HEK293T (cell line): ENCODE measurements at places on chromosomes 1 and 21.
A peak's percentile ranks its signal among the peaks of the same experiment; 100 is the strongest.

DNA sequence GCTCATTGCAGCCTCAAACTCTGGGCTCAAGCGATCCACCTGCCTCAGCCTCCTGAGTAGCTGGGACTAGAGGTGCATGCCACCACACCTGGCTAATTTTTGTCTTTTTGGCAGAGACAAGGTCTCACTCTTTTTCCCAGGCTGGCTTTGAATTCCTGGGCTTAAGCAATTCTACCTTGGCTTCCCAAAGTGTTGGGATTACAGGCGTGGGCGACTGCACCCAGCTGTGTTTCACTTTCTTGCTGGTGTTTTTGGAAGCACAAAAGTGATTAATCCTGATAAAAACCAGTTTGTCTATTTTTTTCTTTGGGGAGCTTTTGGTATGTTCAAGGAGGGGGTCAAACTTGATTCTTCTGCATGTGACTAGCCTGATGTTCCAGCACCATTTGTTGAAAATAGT is 19.3 kb downstream of the RNF11 start:
- DNase-seq = no peak

GRCh38 chr21:32800056-32800455 is 28.5 kb upstream of the PAXBP1 start:
- DNase-seq = no peak

DNA sequence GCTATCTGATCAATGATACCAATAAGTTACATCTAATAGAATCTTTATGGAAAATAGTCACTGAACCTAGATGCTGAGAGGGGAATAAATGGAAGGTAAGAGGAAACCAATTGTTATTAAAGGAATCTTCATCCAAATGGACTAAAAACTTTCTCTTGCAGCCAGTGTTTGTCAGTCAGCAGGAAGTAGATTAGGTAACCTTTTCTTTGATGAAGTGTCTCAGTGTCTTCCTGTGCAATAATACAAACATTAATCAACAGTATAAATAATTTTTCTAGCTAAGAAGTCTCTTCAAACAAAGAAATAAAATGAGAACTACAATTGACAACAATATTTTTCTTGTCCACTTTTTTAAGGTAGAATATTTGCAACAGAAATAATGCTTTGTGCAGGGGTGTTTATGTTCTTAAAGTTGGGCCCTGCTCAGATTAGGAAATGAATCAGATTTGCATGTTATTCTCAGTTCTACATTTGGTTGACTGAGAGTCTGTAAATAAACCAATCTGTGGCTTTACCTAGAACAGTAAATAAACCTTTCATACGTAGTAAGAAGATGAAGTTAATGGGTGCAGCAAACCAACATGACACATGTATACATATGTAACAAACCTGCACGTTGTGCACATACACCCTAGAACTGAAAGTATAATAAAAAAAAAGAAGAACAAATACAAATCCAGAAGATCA is 391.4 kb downstream of the MRPL39 start:
- DNase-seq = no peak

- DNase-seq = no peak
Observed at GRCh38 chr1:21262293-21263051, 27.8 kb downstream of the ECE1 start.

DNA sequence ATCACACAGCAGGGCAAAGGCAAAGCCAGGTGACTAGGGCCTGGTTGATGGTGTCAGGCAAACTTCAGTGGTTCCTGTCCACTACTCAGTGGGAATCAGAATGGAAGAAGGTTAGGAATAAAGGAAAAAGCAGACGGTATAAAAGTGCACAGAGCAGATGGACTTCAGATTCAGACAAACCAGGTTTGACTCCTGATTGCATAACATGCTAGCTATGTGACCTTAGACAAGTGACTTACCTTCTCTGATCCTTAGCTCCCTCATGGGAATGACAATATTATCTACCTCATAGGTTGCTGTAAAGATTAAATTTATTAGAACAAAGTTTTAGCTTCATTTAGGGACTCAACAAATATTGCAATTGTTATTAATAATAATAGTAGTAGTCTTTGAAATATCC is 4.9 kb downstream of the PAQR7 start:
- no peak for DNase-seq

DNA sequence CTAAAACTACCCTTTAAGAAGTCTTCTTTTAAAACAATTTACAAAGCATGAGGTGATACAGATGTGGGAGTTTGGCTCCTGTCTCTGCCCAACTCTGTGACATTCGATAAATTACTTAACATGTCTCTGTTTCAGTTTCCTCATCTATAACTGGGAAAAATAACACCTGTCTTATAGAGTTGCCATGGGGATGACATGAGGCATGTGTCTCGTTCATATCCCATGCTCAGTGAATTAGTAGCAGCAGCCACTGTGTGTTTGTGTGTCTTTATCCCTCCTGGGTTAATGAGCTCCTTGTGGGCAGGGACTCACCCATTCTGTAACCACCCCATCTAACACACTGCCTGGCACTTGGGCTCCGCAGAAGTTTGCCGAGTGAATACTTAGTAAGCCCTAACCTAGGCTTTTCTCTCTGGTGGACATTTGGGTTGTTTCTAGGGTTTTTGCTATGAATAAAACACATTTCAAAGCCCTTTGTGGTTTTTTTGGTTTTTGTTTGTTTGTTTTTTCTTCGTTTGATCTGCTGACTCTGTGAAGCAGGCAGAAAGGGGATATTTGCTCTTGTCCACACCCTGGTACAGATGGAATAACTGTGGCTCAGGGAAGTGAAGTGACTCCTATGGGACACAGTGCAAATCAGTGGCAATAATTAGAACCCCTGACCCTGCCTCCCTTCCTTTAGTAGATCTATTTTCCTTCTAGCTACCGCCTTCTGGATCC is 797 bp upstream of the KCNJ9 start:
- DNase-seq = no peak

- no peak for DNase-seq
Observed at GRCh38 chr1:2428490-2428889, 16.1 kb upstream of the PEX10 start.

DNA sequence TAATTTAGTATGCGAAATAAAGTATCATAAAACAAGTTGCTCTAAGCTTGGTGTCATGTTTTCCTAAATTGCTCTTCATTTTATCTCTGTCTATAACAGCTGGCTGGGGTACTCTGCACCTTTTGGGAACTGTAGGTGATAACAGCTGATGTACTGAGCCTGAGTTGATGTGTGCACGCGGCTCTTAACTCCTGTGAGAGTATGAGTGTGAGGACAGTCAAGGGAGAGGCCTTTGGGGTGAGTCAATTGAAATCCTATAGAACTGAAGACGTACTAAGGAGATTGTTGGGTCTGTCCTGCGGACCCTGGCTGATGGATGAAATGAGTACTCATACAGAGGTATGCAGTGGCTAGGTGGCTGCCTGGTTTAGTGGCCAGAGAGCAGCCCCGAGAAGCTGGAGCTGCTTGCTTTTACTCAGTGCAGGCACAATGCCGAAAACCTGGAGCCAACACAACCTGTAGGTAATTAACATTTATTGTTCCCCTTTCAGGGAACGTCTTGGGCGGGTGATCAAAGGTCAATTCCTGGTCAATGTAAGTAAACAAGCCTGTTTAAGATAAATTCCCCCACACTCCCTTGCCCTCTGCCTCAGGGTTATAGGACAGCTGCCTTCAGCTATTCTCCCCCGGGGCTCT is 188.5 kb downstream of the PRDM2 start:
- DNase-seq = no peak

- no peak for DNase-seq
Observed at GRCh38 chr1:208057056-208057455, 146.1 kb upstream of the CD34 start.

DNA sequence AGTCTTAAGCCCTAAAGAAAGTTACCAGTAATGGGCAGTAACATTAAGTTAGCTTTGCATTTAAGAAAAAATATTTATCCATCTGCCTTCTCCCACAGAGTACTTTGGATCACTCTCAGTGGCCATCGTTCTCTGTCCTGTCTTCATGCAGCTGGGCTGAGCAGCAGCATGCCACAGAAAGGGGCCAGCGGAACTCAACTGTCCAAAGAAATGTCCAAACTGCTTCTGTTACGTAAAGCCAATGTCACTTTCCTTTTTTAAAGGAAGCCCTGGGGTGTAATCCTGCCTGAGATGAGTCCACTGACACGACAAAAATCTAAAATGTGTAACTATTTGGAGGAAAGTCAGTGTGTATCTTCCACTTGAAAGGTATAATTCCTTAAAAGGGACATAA is 291.6 kb downstream of the SMYD3 start:
- no peak for DNase-seq

DNA sequence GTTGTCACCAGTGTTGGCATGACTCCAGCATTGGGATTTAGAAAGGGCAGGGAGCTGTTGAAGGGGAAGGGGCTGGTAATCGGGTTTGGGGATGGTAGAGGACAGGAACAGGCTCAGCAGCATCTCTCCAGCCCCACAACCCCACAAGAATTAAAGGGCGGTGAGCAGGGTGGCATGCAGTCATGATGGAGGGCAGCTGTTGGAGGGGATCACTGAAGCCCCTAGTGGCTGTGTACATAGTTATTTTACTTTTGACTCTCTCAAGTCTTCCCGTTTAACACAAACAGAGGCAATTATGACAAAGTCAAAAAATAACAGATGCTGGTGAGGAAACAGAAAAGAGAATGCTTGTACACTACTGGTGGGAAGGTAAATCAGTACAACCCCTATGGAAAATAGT is 213.8 kb downstream of the URB2 start:
- peak; percentile 27 for DNase-seq

DNA sequence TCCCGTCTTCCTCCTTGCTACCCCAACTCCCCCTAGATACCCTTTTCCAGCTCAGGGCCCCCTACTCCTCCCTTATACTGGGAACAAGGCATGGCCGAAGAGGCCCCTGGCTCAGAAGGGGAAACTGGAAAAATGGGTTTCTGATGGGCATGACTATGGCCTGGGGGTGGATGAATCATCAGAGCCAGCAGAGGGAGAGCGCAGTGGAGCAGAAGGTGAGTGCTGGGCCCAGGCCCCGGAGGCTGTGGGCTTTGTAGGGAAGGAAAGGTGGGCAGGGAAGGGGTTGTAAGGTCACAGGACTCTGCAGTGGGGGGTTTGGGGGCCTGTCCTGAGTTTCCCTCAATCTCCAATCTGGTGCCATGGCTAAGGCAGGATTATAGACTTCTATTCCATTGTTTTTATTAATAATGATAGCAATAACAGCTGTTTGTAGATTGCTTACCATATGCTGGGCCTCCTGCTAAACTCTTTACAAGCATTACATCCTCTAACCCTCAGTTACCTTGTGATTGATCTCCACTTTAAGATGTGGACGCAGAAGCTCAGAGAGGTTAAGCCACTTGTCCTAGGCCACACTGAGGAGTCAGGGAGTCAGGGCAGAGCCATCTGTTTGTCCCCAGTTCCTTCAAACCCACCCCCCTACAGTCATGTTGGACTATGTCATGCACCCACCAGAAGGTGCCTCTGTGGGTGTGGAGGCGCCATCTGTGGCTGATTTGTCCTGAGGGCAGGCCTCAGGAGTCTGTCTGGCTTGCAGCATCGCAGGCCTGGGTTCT is 36.2 kb upstream of the ZNF362 start:
- peak; percentile 27 for DNase-seq

GRCh38 chr1:154956544-154956941 is 644 bp upstream of the PBXIP1 start:
- no peak for DNase-seq

GRCh38 chr1:154954541-154954940 is 1.4 kb downstream of the PBXIP1 start:
- DNase-seq = no peak

DNA sequence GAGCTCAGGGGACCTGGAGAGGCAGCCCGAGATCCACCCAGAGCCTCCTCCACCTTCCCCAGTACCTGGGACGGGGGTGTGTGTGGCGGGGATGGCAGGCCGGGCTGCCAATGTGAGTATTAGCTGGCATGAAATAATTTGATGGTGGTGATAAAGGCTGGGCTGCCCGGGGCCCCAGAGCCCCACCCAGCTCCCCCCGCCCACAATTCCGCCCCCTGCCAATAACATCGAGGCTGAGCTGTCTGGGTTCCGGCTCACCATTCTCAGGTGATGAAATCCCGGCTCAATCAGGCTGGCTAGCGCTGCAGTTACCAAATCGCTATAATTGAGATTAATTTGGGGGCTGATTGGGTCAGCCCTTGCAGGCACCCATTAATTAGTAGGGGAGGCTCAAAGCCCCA is 103.8 kb upstream of the CASZ1 start:
- no peak for DNase-seq

DNA sequence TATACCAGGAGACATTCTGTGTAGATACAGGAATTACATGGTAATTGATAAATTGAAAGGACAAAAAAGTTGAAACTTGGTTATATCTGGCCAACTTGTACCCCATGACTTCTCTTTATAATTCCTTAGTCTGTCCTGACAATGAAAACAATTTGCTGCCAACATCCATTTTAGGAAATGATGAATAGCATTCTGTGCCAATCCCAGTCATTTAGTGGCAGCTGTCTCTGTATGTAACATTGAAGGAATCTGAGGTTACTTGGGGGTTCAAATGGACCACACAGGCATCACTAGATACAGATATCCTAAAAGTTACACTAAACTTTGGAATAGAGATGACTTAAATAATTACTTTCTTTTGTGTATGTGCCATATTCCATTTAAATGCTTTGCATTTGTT is 38.2 kb downstream of the DHX9 start:
- DNase-seq = no peak

DNA sequence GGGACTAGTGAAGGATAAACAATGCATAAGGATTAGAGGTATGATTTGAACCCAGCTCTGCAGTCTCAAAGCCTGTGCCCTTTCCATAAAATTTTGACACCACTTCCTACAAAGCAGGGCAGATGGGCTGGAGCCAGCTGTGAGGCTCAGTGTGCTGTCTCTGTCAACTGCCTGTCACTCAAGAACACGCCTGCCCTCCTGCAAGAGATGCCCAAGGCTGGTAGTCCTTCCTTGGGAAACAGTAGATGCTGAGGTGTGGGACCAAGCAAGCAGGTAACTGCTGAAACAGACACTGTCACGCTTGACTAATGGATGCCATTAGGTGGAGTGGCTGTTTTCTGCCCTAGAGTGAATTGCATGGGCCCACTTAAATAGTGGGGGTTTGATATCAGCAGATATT is 402.0 kb downstream of the PTPRU start:
- no peak for DNase-seq

DNA sequence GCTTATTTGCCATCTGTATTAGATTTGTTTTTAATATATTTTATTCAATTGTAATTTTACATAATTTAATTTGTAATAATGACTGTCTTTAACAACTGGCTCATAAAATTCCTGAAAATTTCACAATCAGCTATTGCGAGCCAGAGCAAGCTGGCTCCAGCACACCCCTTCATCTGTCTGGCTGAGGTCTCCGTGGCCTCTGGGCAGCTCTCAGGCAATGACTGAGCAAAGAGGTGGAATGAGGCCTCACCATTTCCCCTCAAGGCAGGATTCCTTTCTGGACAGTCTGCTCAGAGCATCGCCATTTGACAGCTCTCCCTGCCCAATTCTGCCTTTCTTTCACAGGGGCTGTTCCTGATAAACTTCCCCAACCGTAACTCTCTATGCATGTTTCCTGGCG is 5.8 kb upstream of the KANK4 start:
- DNase-seq = no peak

GRCh38 chr1:41474490-41475271 is 9.8 kb downstream of the EDN2 start:
- no peak for DNase-seq
